ENCODE measurements at places on chromosomes 4 and X.

DNA sequence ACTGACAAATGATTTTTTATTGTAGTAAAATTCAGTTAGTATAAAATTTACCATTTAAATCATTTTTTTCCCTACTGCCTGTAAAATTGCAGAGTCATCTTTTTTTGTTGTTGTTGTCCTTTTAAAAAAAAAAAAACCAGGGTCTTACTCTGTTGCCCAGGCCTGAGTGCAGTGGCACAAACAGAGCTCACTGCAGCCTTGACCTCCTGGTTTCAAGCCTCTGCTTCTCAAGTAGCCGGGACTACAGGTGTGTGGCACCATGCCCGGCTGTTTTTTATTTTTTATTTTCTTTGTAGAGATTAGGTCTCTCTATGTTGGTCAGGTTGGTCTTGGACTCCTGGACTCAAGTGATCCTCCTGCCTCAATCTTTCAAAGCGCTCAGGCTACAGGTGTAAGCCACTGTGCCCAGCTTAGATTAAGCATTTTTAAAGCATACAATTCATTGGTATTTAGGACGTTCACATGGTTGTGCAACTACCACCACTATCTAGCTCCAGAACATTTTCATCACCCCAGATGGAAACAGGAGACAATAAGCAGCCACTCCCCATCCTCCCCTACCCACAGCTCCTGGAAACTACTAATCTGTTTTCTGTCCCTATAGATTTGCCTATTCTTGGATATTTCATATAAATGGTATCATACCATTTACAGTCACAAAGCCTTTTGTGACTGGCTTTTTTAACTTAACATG, 59.7 kb upstream of the PGRMC2 start:
- no peak for DNase-seq

DNA sequence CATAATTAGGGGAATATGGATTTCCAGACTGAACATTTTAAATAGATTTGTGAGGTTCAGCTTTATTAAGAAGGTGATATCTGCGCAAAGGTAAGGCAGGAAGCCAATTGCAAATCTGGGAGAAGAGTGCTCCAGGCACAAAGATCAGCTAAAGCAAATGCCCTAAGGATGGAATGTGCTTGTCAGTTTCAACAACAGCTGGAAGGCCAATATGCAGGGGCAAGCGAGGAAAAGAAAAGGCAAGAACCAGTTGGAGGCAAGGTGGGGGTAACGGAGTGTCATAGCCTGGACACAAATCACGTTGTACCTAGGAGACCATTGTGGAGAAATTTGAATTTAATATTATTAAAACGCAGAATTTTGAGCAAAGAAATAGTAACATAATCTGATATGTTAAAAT, 1710.3 kb upstream of the PCDH7 start:
- no peak for DNase-seq

GRCh38 chr4:67531379-67531962, 13.8 kb downstream of the CENPC start:
- no peak for DNase-seq

GRCh38 chr4:3174371-3175338, 74.3 kb upstream of the MSANTD1 start:
- no peak for DNase-seq

DNA sequence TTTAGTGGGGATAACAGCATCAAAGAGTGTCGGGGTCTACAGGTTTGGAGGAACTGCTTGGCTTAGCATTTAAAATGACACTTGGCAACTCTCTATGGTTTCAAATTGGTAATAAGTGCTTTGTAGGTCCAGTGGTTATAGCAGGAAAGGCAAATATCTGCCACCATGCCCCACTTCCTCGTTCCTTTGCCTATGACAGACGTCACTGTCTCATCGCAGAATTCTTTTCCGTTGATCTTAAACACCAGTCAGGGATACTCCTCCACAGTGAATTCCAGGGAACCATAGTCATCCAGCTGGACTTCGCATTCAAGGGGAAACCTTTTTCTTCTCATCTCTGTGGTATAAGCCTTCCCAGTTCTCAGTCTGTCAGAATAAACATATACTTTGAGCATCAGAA, 319.1 kb downstream of the GPAT3 start:
- no peak for DNase-seq

DNA sequence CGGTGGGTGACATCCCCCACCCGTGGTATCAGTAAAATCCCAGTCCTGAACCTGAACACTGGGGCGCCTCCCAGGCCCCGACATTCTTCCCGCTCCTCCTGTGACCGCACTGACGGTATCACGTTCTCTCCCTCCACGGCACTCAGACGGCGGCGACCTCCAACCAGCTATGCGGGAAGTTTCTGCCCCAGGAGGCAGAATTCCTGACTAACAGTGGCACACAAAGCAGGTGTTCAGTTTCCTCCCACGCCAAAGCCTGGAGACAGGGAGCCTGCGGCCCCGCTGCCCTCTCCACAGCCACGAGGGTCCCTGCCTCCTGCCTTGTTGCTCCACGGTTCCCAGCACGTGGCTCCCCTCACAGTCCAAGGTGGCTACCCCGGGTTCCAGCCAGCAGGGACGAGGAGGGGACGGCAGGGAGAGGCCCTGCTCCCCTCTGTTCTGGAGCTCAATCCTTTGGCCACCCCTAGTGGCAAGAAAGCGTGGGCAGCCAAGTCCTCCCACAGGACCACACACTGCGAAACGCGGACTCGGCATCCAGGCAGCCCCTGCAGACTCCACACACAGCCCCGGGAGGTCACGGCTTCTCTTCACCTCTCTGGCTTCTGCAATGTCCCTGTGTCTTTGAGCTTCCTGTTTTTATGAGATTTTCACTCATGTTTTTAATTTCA, 15.2 kb downstream of the CTBP1 start:
- DNase-seq, result no peak

DNA sequence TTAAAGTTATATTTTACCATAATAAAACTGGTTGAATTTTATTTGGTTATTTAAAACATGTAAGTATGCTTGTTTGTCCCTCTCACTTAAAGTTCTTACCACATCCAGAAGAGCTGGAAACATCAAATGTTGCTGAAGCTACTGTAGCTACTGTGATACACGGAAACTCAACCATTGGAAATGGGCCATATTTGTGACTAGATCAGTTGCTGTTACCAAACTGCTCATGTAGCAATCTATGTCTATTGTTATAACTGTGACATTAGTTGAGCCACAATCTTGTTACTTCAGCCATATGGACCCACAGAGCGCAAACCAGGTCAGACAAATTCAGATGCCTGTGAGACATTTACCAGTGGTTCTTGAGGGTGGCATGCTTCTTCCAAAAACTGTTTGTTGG, 41.6 kb downstream of the NDNF start:
- DNase-seq, result no peak

DNA sequence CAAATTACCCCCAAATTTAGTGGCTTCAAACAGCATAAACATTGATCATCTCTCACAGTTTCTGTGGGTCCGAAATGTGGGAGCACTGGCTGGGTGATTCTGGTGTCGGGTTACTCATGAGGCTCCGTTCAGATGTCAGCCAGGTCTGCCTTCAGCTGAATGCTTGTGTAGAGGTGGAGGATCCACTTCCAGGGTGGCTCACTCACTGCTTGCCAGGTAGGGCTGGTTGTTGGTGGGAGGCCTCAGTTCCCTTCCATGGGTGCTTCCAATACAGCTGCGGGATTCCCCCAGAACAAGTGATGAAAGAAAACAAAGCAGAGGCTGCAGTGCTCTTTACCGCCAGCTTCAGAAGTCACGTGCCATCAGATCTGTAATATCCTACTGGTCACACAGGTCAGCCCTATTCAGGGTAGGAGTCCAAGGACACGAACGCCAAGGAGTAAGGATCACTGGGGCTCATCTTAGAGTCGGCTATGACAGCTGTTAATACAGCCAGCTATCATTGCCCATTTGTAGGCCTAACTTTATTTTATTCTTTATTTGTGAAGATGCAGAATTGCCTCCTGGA, 1.1 kb upstream of the SMIM43 start:
- DNase-seq, result no peak

GRCh38 chr4:88957570-88957969, 99.4 kb downstream of the FAM13A start:
- no peak for DNase-seq

GRCh38 chr4:13493793-13494192, 9.7 kb upstream of the RAB28 start:
- no peak for DNase-seq

GRCh38 chrX:42176789-42177188, 253.4 kb upstream of the CASK start:
- no peak for DNase-seq

- no peak for DNase-seq
These were observed 124.2 kb downstream of the GUCY2F start for GRCh38 chrX:109357706-109358105.

DNA sequence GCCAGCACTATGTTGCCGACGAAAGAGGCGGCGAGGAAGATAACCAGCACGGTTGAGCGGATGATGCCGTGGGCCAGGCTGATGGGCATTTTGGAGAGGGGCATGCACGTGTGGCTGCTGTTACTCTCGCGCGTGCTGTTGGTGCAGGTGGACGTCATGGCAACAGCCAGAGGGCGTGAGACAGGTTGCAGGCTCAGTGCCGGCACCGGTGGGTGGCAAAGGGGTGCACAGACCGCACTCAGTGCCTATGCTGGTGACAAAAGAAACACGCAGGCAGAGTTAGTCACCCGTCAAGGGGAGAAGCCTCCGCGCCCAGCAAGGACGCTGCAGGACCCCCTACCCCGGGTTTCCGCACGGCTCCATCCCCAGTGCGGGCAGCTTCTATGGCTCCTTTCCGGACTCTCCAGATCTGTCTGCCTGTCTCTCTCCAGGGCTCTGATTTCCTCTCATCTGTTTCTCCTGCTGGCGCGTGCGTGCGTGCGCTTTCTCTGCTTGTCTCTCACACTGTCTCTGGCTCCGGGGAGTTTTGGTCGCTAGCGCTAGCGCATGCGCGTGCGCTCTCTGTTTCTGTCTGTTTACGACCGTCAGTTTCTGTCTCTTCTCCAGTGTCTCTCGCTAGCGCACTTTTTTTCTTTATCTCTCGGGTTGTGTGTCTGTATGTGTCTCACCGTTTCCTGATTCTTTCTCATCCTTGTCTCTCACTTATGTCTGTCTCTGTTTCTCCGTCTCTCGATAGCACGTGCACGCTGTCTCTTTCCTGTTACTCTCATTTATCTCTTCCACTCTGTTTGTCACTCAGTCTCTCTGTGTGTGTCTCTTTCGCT, 2.1 kb downstream of the GPR101 start:
- DNase-seq, result no peak

DNA sequence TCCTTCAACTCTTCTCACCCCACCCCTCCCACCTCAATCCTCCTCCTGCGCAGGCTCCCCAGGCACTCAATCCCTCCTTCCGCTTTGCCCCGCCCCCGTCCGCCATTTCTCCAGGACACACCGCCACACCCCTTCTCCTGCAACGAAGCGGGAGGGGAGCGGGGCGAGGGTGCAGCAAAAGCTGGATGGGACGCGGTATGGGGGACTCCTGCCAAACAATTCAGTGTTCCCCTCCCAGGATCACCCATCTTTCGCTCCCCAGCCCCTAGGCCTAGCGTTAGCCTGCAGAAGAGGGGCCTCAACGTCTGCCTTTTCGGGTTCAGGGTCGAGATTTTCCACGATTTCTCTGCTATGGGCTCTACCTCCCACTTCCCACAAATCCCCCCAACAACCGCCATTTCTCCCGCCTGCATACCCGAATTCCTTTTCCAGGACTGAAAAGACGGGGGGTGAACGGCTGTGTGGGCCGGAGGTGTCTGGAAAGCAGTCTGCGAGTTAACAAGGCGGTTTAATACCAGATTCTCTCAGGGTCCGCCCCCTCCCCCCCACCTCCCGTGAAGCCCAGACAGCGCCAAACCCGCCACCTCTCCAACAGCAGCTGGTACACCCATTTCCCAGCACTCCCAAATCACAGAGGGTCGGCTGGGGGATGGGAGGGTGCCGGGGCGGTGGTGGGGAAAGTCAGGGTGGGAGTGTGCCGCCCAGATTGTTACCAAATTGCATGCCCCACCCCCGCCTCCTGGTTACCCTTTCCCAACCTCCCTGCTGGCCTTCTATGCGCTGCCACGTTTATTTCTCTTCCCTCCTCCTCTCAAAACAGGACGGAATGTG, 774 bp downstream of the ARMCX2 start:
- DNase-seq, result peak; percentile 40

GRCh38 chr4:25100710-25101109, 59.5 kb downstream of the SEPSECS start:
- no peak for DNase-seq

- DNase-seq, result no peak
These were observed 255.1 kb upstream of the GPC4 start for GRCh38 chrX:133670383-133670782.

- no peak for DNase-seq
These were observed 67.4 kb downstream of the EDNRA start for GRCh38 chr4:147548256-147548655.

GRCh38 chr4:155603360-155603891, 63.2 kb upstream of the GUCY1A1 start:
- no peak for DNase-seq

- DNase-seq, result no peak
These were observed 66.9 kb downstream of the SYNPO2 start for GRCh38 chr4:118955515-118955914.

GRCh38 chr4:121299367-121299766, 81.5 kb downstream of the QRFPR start:
- DNase-seq, result no peak

DNA sequence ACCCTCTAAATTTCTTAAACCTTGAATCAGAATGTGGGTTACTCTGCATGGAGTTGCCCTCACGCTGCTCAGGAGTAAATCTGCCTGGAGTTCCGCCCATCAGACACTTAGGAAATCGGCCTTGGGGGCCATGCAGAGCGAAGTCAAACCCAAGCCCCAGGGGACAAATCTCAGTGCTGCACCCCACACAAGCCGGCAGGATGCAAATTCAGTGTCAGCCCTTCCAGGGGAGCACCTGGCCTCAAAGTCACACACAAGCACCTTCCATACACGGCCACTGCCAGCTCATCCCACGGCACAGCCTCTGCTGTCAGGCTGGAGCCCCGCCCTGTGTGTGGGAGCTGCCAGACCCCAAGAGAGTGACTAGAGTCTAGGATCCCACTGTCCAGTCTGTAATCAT, 27.4 kb downstream of the RNF212 start:
- no peak for DNase-seq

DNA sequence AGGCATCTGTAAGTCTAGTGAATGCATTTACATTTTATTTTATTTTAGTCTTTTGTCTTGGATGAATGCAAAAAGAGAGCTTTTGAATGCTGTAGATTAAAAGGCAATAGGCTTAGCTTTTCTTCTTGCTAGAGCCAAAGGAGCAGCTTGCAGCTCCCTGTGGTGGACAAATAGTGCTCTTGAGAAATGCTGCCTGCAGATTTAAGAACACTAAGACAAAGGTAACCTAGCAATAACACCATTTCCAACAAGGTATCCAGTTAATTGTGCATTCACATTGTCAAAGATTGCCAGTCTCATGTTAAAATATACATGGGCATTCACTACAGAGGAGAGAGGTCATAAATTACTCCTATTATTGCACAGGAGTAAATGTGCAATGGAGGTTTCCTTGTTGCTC, 859.2 kb upstream of the PRKX start:
- no peak for DNase-seq

- DNase-seq, result no peak
These were observed 149.5 kb downstream of the PJA1 start for GRCh38 chrX:69015564-69016292.

DNA sequence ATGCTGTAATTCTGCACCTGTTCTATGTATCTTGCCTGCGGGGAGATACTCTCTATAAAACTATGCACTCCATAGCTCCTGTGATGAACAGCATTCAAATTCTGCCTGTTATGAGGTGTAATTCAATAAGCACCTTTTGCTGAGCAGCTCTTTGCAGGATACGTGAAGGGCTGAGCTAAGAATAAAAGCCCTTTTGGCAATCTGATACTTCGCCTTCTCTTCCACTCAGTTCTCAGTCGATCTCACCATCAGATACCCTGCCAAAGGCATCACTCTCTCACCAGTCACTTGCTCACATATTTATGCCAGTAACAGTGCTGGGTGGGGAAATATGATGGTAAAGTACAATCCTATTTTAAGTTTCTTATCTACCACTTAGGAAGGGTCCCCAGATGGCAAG, 67.2 kb downstream of the RPS3A start:
- no peak for DNase-seq

Data from activated effector memory CD4-positive, alpha-beta T cell treated with Interleukin-2 at 50 U/mL for 16 hours (primary cell).